Erythroblast (primary cell): ENCODE measurements at places on chromosomes 7 and 10.
A peak's percentile ranks its signal among the peaks of the same experiment; 100 is the strongest.

GRCh38 chr7:23012908-23013714 is 819 bp downstream of the HYCC1 start:
- DNase-seq: peak; percentile 60

DNA sequence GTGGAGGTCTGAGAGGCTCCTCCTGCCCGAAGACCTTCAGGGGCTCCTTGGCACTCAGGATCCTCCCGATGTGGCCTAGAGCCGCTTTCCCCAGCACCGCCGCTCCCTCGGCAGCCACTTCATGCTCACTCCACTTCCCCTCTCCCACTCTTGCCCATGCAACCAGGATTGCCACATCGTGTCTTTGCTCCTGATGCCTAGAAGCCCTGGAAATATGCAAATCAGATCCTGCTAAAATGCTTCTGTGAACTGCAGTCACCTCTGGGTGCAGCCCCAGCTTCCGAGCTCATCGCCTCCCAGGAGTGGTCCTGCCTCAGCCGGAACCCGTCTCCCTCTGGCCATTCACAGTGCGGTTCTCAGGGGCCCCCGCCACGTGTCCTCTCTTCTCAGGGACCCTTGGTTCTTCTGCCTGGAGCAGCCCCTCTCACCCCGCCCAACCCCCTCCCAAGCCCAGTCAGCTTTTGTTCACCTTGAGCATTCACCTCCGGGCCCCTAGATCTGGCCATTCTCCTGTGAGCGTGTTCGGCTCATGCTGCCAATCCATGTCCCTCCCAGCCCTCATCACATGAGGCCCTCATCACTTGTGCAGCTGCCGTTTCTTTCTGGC is 175.5 kb downstream of the ADARB2 start:
- no peak for DNase-seq

DNA sequence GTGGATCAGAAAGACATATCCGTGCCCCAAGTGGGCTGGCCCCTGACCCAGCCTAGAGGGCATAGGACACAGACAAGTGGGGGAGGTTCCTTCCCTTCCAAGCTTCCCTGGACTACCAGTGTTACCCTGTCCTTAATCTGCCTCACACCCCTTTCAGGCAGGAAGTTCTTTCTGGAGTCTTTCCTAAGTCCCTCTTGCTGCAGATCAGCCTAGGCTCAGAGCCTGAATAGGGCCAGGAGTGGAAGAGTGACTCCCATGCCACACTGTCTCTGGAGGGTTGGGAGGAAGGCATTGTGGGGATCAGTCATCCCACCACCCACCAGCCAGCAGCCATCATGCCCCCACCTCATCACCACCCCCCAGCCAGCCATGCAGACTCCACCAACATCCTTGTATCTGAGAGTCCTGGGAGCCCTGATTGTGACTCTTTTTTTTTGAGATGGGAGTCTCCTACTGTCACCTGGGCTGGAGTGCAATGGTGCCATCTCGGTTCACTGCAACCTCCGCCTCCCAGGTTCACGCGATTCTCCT is 22.6 kb downstream of the POLL start:
- DNase-seq: no peak

GRCh38 chr7:37108615-37109014 is 340.0 kb downstream of the ELMO1 start:
- DNase-seq: no peak

DNA sequence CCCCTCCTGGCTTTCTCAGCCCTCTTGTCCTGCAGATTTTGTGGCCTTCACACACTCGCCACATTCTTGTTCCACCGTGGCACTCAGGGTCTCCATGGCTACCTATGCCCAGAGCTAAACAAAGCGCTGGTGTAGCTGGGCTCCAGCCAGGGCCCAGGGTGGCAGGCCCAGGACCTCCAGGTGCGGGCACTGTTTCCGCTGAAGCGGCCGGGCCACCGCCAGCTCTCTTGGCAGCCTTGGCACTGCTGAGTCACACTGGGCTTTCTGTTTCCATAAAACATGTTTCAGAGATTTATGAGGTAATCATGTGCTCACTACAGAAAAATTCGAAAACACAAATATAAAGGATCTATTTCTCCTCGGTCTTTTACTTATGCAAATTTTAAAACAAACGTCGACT is 51.3 kb downstream of the AOC1 start:
- DNase-seq: no peak
